Coronary artery (tissue), 2 donors: ENCODE measurements at places on chromosomes 5 and 9.
A peak's percentile ranks its signal among the peaks of the same experiment; 100 is the strongest.

- DNase-seq = no peak
Measured at GRCh38 chr9:12748016-12748415, 26.8 kb upstream of the LURAP1L start.

GRCh38 chr9:26043431-26043830 lies 365.2 kb upstream of the TUSC1 start:
- no peak for DNase-seq

GRCh38 chr5:109126481-109126880 lies 283.3 kb downstream of the PJA2 start:
- DNase-seq = no peak

DNA sequence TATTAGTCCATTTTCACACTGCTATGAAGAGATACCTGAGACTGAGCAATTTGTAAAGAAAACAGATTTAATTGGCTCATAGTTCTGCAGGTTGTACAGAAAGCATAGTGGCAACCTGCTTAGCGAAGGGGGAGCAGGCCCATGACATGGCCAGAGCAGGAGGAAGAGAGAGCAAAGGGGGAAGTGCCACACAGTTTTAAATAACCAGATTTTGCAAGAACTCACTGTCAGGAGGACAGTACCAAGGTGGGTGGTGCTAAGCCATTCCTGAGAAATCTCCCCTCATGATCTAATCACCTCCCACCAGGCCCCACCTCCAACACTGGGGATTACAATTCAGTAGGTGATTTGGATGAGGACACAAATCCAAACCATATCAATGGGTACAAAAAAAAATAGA lies 16.8 kb upstream of the PCSK5 start:
- no peak for DNase-seq

- no peak for DNase-seq
Measured at GRCh38 chr9:109766351-109766750, 13.6 kb upstream of the PALM2AKAP2 start.

DNA sequence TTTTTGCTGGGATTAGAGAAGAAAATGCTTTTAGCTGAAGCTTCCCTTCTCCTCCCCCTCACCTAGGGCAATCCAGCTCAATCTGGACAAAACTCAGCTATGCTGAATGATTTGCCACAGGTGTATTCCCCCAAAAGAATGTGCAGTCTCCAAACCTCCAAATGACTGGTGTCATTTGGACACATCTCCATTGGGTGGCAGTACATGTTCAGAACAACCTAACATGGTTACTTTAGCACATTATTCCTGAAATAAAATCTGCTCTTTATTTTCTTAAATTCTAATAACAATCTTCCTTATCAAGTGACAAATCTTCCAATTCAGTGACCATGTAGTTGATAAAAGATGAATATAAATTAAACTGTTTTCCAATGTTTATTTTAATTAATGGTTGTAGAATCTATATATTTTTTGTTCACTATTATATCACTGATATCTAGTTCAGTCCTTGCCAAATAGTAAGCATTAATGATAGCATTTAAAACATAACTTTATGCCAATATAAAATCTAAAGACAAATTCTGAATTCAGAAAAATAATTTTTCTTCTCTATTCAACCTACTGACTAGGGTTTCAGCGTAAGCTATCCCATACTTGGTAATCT lies 61.3 kb upstream of the MOCS2 start:
- no peak for DNase-seq

GRCh38 chr9:134867917-134868750 lies 12.5 kb upstream of the FCN2 start:
- DNase-seq = peak; percentile 65

DNA sequence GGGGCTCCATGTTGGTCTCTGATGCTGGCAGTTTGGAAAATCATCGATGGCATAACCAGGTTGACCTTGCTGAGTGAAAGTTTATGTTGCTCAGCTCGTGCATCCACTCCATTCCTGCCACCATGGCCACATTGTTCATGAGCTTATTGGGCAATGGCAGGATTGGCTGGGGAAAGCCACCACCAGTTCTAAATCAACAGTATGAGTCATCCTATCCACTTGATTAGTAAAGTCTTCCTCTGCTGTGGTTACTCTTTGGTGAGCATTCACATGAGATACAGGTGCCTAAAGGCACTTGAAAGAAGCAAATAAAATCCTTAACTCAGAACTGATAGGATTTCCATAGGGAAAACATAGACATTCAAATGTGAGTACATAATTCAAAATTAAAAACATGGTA lies 131.8 kb upstream of the FBN2 start:
- no peak for DNase-seq

DNA sequence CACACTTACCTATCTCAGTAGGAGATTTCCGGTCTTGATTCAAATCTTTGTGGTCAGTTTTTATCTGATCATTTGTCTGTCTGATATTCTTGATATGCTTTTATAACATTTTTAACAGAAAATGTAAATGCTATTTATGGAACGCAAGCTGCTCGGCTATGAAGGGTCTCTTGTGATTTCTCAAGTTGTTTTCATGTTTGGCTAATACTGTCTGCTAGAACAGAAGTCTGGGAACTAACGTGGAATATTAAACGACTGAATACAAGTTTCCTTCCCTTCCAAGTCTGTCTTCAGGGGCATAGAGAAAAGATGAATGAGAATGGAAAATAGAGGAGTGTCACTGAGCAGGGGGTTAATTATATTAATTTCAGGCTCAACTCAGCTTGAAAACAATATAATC lies 27.6 kb downstream of the SNCAIP start:
- DNase-seq = no peak

GRCh38 chr9:109771796-109772531 lies 8.0 kb upstream of the PALM2AKAP2 start:
- no peak for DNase-seq

DNA sequence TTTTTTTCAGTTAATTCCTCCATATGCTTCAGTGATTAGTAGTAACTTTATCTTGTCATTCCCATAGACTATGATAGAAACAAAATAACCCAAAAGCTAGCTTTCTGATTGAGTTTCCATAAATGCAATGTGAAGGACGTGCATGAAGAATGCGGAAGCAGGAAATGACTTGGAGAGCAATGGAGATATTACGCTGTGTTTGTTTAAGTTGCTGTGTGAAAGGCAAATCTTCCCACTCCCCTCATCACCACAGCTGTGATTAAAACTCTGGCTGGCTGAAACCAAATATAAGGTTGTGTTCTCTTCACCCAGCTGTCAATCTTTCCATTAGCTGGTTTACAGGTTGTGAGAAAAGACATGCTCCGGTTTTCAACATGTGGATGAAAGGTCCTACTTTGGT lies 83.9 kb downstream of the NR2F1-AS1 start:
- no peak for DNase-seq

GRCh38 chr9:130239363-130239695 lies 26.2 kb upstream of the HMCN2 start:
- DNase-seq = no peak

GRCh38 chr5:122202952-122203351 lies 73.6 kb downstream of the ZNF474 start:
- no peak for DNase-seq

DNA sequence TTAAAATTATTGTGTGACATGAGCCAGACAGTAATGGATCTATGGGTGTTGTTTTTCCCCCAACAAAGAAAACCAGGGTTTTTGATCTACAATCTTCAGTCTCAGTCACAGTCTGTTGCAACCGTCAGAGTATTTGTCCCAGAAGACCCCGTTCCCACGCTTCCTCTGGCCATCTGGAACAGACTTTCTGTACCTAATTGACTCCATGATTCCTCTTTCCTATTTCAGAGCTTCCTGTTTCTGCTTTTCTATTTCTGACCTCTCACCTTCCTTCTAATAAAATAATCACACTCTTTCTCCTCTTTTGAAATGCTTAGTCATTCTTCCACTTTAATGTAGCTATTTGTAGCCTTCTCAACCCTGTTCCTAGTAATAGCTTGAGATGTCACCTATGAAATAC lies 1044.8 kb downstream of the DTWD2 start:
- DNase-seq = no peak

DNA sequence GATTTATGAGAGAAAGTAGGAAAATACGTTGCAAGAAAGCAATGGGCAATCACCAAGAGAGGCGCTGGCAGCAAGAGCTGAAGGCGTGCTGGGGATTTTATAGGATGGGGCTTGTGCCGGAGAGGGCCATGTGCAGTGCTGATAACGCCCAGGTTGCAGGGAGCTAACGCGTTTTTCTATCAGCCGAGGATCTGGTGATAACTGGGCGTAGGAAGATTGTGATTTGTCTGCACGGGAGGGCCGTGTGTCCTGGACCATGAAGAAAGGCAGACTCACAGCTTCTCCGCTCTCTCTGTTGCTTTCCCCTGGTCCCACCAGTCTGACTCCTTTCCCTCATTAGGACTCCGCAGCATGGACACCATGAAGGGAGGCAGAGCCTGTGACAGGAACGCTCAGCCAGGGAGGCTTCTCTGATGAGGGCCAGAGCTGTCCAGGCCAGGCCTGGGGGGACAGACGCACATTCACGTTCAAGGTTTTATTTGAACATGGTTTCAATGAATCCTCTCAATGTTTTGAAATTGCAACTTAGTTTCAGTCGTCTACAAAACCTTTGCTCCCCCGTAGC lies 11.9 kb upstream of the CACNA1B start:
- DNase-seq = no peak

- no peak for DNase-seq
Measured at GRCh38 chr9:89686126-89686525, 81.3 kb downstream of the GADD45G start.

DNA sequence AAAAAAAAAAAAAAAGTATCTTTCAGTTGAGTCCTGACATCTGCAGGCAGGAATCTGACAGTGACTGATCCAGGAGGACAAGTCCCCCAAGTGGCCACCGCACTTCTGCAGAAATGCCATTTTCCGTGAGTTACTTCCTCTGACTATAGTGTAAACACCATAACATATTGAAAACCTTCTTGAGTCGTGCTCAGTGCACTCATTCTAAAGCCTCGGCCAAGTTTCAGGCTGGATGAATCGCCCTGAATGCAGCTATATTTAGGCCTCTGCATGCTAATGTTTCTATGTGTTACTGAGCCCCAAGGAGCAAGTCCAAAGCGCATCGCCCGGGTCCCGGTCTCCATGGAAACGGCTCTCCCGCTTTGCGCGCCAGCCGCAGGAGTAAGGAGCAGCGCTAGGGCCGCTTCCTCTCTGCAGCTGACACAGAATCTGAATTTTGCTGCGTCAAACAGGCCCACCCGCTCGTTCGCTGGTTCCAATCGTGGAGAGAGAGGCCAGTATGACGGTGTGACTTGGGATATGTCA lies 335.4 kb downstream of the MSX2 start:
- no peak for DNase-seq

- DNase-seq = no peak
Measured at GRCh38 chr9:87010626-87011025, 63.3 kb upstream of the GAS1 start.

DNA sequence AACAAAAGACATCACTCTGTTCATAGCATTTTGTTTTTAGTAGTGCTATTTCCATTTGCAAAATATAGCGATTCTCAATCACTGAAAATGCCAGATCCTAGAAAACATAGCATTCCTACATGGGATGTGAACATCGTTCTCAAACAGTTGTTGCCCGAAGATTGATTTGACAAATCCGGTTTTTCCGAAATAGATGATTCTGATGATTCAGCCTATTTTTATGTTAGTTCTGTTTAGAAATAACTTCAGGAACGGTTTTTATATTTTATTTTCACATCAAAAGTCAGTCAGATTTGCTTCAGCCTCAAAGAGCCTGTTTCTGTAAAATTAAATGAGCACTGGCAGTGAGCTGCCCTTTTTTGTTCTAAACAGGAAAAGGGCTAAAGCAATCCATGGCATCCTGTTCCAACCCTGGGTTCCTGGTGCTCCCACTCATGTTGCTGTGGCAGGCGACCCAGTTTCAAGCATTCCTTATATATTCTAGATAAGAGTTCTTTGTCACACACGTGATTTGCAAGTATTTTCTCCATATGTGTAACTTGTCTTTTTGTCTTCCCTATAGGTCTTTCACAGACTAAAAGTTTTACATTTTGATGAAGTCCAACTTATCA lies 14.2 kb upstream of the PSIP1 start:
- no peak for DNase-seq

DNA sequence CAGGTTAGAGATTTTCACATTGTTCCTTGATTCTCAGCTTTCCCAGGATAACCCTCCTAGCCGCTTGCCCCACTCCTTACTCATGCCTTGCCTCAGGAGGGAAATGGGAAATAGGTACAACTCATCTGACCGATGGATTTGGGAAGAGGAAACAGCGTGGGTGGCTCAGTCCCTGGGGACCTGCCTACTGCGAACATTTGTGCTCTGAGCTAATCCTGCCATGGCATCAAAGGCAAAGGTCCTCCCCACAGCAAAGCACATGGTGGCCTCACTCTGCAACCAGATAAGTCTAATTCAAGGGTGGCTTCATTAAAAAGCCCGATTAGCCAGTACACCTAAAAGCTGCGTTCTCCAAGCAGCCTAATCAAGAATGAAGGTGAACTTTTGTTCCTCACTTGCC lies 82.4 kb upstream of the ADRA1B start:
- no peak for DNase-seq

- DNase-seq = no peak
Measured at GRCh38 chr9:27505744-27506161, 18.3 kb upstream of the IFNK start.

GRCh38 chr5:172902497-172903472 lies 56.4 kb upstream of the RPL26L1 start:
- peak; percentile 96 for DNase-seq

DNA sequence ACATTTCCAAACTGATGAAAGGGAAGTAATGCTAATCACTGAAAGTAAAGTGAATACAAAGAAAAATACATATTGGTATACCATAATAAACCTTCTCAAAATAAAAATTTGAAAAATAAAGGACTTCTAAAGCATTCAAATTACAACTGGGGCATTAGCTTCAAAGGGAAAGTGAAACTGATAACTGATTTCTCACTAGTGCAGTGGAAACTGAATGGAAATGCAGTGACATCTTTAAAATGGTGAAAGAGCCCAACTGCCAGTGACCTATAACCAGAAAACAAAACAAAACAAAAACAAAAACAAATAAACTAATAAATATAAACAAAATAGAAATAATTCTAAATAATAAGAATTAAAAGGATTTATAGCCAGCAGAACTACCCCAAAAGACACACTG lies 297.5 kb upstream of the GRIN3A start:
- no peak for DNase-seq

DNA sequence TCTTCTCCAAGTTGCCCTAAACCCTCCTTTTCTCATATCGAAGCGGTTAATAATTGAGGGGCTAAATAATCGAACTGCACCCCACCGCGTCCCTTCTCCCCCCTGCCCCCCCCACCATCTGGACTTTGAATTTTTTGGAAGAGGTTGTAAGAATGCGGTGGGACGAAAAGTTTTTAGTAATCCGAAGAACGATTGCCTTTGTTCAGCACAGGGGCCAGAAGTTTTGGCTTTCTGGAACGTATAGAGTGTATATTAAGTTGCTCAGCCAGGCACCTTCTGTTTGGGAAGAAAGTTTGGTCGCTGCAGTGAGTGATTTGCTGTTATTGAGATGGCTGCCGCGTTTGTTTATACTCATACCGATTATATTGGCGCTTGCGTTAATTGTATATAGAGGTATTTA lies 518 bp downstream of the ERBIN start:
- DNase-seq = no peak
